ENCODE measurements at places on chromosomes 1 and 21. TPM values are rescaled to one million over a fixed set of nuclear protein-coding genes. Genes with fewer than 3 reads are reported as not detected.

DNA sequence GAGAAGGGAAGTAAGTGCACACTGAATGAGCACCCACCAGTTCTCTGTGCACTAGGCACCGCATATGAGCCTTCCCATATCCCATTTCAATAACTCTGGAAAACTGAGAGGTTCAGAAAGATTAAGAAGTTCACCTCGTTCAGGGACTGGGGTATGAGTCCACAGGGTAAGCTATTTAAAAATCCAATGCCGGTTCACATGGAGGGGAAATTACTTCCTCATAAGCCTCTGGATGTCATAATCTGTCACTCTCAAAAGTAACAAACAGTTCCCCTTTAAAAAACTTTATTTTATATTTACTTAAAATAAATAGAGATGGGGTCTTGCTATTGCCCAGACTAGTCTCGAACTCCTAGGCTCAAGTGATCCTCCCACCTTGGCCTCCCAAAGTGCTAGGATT is 1.9 kb downstream of the OR2B11 start:
- H3K27ac ChIP-seq = no peak overlapping the region
- H3K36me3 ChIP-seq = no peaks in the 10 kb centered on the region
- peaks cover 6% of the 10 kb centered on the region for H3K4me1 ChIP-seq
- no peak for DNase-seq

- H3K4me3 ChIP-seq = no peak overlapping the region
- H3K27ac ChIP-seq = no peak overlapping the region
- no peaks in the 10 kb centered on the region for H3K4me1 ChIP-seq
- H3K27me3 ChIP-seq = no peaks in the 10 kb centered on the region
- no peak for DNase-seq
Observed at GRCh38 chr1:163844459-163844858, 522.7 kb downstream of the NUF2 start.

DNA sequence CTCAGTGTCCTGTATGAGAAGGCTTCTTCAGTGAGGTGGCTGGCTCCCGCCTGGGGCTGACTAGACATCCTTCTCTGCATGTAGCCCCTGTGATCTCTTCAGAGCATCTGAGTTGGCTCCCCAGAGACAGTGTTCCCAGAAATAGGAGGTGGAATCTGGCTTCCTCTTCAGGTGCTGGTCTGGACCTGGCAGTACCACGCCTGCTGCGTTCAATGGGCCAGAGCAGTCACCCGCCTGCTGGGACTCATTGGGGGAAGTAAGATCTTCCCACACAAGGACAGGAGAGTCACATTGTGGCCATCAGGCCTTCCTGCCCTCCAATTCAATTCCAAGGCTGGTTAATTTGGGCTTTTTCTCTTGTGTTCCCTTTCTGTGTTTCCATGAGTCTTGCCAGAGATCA is 51.0 kb downstream of the ADARB1 start:
- H3K27me3 ChIP-seq = no peaks in the 10 kb centered on the region
- DNase-seq = no peak
- H3K27ac ChIP-seq = no peak overlapping the region
- H3K4me1 ChIP-seq = peaks cover 23% of the 10 kb centered on the region
- H3K36me3 ChIP-seq = no peaks in the 10 kb centered on the region

- no peak overlapping the region for H3K4me3 ChIP-seq
- H3K4me1 ChIP-seq = peaks cover 5% of the 10 kb centered on the region
- H3K36me3 ChIP-seq = no peaks in the 10 kb centered on the region
- H3K27ac ChIP-seq = no peak overlapping the region
- no peaks in the 10 kb centered on the region for H3K27me3 ChIP-seq
Observed at GRCh38 chr1:121443001-121443540, 258.3 kb downstream of the SRGAP2C start.

GRCh38 chr21:37047079-37047478 is 25.8 kb downstream of the PIGP start:
- peaks cover 12% of the 10 kb centered on the region for H3K4me1 ChIP-seq
- no peak overlapping the region for H3K27ac ChIP-seq
- no peak for DNase-seq
- H3K36me3 ChIP-seq = no peaks in the 10 kb centered on the region
- no peak overlapping the region for H3K4me3 ChIP-seq

DNA sequence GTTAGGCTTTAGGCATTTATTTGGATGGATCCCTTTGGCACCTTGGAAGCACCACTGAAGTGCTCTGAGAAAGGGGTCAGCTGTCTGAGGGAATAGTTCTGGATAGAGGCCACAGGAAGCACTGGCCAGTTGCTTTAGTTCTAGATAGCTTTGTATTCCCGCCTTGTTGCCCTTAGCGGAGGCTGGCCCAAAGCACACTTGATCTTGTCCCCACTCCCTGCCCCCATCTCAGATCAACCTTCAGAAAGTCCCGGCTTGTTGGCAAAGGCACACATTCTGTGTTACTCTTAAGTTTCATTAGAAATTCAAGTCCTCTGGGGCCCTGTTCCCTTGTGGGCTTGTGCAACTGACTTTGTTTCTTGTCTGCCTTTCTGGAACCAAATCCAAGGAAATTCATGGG is 15.2 kb upstream of the NBL1 start:
- H3K4me3 ChIP-seq = no peak overlapping the region
- H3K27ac ChIP-seq = no peak overlapping the region
- no peaks in the 10 kb centered on the region for H3K27me3 ChIP-seq
- no peaks in the 10 kb centered on the region for H3K4me1 ChIP-seq

Gene LAMC1
- total RNA-seq = 0.23 TPM

Gene FCRL1
- total RNA-seq = not detected

Gene LAMB3
- 0.60 TPM for total RNA-seq

Gene CCDC27
- total RNA-seq = not detected

Gene HECTD3
- total RNA-seq = 16.4 TPM

Gene NBPF10
- 1.6 TPM for total RNA-seq
